T-cell (primary cell): ENCODE measurements at places on chromosomes 3 and 15. TPM values are rescaled to one million over a fixed set of nuclear protein-coding genes. Genes with fewer than 3 reads are reported as not detected.

IL17RD gene
- 0.10 TPM for total RNA-seq

KLHL24 gene
- 83.3 TPM for total RNA-seq

MESP2 gene
- not detected for total RNA-seq

GRCh38 chr3:117550766-117551165 lies 841.2 kb downstream of the TUSC7 start:
- no peaks in the 10 kb centered on the region for H3K27me3 ChIP-seq
- no peak overlapping the region for H3K27ac ChIP-seq
- DNase-seq: no peak
- H3K36me3 ChIP-seq: no peaks in the 10 kb centered on the region

DNA sequence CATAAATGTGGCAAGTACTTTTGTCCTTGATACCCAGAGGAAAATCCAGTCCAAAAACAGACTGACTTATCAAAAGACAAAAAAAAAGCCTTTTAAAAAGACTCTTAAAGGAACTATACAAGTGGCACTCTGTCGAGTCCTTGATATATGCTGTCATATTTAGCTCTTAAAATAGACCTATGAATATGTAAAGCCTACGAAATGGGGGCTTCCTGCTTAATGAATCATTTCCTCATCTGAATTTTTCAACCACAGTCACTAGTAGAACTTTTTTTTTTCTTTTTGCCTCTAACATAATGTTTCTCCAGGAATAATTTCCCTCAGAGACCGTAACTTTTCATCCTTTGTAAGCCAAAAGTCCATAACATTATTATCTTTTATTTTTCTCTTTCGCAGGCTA lies 95.8 kb downstream of the P3H2 start:
- no peaks in the 10 kb centered on the region for H3K36me3 ChIP-seq
- H3K27me3 ChIP-seq: peaks cover 2% of the 10 kb centered on the region
- H3K27ac ChIP-seq: no peak overlapping the region
- H3K4me3 ChIP-seq: no peak overlapping the region
- H3K4me1 ChIP-seq: no peaks in the 10 kb centered on the region
- no peak for DNase-seq

GRCh38 chr3:127595303-127595702 lies 2.9 kb upstream of the MCM2 start:
- no peaks in the 10 kb centered on the region for H3K27me3 ChIP-seq
- H3K36me3 ChIP-seq: no peaks in the 10 kb centered on the region
- peaks cover 27% of the 10 kb centered on the region for H3K4me1 ChIP-seq
- DNase-seq: no peak
- H3K4me3 ChIP-seq: no peak overlapping the region
- no peak overlapping the region for H3K27ac ChIP-seq
